ENCODE measurements at places on chromosomes 1 and 21.

DNA sequence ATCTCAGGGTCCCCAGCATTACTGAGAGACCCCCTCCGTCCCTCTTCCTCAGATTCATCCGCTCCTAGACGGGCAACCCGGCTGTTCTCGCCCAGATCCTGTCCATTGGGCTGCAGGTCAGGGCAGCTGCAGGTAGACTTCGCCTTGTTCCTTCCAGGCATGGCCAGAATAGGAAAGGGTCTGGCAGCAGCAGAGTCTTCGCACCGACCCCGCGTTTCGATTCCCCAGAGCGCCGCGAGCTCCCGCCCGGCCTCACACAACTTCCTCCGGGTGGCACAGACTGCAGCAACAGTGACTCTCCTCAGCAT, 265 bp downstream of the NRDC start:
- no peak for DNase-seq

GRCh38 chr1:64515427-64515826, 45.5 kb downstream of the CACHD1 start:
- no peak for DNase-seq

GRCh38 chr1:203556047-203556851, 62.3 kb downstream of the OPTC start:
- DNase-seq = no peak

DNA sequence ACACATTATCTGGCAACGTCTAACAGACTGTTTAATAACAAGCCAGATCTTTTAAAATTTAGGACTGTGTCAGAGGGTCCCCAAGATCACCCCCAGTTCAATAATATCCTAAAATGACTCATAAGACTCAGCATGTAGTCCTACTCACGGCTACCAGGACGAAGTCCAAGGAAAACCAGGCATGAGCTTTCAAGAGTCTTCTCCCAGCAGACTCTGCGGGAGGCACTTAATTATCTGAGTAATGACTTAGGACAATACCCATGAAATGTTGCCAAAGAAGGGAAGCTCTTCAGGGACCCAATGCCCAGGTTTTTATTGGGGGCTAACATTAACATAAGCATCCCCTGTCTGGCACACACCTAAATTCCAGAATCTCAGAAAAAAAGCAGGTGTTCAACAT, 7.0 kb downstream of the HFM1 start:
- DNase-seq = no peak

GRCh38 chr1:186747661-186748060, 67.4 kb upstream of the PTGS2 start:
- DNase-seq = no peak

GRCh38 chr1:101243751-101244150, 6.9 kb downstream of the S1PR1 start:
- DNase-seq = no peak

GRCh38 chr1:224884361-224884801, 45.1 kb upstream of the DNAH14 start:
- no peak for DNase-seq

DNA sequence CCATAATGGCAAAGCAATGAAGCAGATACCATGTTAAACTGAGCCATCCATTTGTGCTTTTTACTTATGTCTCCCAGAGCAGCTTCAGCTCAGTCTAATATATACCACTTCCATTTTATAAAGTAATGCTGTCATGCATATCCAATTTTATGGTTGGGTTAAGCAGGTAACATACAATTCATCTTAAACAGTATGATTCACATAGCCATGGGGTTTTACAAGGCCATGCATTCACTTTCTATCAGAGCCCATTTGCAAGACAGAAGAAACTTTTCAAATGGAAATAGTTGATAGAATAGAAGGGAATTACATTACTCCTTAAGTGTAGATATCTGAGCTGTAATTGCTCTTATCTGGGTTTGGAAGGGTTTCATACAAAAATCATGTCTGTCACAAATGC, 580.5 kb upstream of the CXADR start:
- no peak for DNase-seq

- no peak for DNase-seq
Measured at GRCh38 chr1:213120386-213120785, 69.3 kb downstream of the RPS6KC1 start.

All from activated CD4-positive, alpha-beta T cell treated with anti-CD3 and anti-CD28 coated beads, Interleukin-2, Interleukin-4, amounts not matched to agents 100 ng/mL and 50 ng/mL, durations not matched to agents 16 hours and 8 hours (primary cell).